ENCODE measurements at places on chromosomes 6 and 20.
A peak's percentile ranks its signal among the peaks of the same experiment; 100 is the strongest.

DNA sequence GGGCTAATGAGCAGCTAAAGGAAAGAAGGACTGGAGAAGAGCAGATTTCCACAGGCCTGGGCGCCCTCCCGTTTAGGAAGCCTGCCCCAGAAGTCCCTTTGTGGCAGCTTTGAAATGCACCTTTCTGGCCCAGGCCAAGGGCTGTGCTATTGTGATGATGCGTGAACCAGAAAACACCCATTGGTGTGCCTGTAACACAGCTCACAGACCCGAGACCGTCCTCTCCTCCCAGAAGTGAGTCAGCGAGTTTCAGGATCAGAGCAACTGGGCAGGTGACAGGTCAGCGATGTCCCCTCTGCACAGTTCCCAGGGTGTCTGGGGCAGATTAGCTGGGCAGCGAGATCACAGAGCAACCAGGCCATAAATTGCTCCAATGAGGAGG lies 71.9 kb upstream of the SULF2 start:
- DNase-seq, result no peak

DNA sequence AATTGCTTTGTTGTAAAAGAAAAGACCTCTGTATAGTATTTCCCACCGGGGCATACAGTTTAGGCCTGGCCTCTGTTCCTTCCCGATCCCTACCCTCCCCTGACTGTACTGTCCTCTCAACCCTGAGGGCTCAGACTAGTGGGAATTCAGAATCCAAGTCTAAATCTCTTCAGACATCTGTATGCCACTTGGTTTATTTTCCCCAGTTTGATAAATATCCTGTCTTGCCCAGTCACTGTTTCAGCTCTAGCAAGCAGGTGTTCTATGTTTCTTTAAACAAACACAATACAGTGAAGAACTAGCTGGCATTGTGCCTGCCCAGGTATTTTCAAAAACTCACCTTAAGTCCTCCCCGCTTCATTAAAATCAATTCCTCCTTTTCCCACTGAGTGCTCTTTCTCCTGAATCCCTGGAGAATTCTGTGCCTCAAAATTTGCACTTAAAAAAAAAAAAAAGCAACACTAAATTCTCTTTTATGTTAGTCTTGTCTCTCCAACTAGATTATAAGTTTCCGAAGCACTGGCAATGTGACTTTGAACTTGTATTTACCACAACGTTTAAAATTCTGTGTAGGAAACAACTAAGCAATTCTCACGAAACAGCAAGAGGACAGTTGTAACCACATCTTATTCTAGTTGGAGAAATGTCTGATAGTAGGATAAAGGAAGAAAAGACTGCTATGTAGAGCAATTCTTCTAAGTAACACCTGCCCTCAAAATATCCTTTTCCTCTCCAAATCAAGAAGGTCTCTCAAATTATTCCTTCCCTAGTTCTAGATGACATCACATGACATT lies 112.0 kb upstream of the CARMIL1 start:
- DNase-seq, result no peak

DNA sequence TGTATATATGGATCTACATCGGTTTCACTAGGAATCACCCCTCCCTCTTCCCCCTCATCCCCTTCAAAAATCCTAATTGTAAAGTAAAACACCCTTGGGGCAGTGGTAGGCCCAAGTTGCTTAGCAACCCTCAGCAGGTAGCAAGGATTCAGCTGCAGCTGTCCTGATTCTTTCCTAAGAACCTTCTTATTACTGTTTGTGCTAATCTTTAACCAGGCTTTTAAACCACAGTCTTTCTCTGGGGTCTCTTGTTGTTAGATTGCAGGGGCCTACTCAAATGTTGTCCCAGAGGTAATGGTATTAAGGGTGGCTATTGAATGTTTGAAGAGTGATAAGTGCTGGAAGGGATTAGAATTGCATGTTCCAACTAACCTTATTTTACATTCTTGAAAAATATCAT lies 46.4 kb downstream of the PRL start:
- DNase-seq, result no peak

DNA sequence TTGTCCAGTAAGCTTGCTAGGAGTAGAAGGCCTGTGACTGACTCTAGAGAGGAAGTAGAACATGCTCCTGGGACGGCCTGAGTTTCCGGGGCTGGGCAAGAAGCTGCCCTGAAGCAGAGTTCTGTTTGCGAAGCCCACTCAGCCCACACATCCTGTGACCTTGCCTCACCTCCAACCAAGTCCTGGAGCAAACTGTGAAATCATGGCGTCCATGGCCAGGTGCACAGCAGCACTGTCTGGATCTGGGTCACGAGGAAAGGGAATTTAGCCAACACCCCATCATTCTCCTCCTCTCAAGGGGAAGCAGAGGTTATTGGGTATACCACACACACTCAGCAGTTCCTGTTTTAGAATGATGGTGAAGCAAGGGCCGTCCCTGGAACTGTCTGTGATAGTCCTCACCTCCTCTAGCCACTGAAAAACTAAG lies 87.5 kb downstream of the CRYBG1 start:
- peak; percentile 2 for DNase-seq

DNA sequence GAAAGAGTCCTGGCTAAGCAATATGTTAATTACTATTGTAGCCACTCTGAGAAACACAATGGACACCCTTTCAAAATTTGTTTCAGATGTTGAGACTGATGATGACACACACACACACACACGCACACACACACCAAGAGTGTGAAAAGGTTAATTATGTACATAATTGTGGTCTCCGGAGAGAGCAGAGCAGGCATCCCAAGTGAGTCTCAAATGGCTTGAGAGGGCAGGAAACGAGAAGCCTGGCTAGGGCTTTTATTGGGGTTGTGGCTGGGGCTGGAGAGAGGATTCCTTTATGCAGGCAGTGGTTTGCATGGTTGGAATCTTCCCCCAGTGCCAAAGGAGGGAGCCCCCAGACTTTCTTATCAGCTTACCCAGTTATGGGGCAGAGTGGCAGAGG lies 38.2 kb upstream of the NKX2-4 start:
- no peak for DNase-seq

DNA sequence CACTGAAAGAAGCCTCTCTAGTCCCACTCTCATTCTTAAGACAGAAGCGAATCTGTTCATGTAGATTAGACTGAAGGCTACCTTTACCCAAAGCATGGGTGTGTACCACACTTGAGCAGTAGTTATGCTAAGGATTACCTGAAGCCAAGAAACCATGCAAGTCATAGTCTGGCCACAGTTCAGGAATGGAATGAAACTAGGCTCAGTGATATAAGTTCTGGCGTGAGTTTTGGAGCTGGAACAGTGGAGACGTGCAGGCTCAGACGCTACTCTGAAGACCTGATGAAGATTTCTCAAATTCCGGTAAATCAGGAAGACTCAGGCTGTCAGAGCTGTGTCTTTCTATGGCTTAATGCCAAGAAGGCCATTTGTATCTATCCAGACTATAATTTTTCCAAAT lies 219.9 kb downstream of the HDGFL1 start:
- DNase-seq, result no peak
